ENCODE measurements at places on chromosomes 6 and 20.

DNA sequence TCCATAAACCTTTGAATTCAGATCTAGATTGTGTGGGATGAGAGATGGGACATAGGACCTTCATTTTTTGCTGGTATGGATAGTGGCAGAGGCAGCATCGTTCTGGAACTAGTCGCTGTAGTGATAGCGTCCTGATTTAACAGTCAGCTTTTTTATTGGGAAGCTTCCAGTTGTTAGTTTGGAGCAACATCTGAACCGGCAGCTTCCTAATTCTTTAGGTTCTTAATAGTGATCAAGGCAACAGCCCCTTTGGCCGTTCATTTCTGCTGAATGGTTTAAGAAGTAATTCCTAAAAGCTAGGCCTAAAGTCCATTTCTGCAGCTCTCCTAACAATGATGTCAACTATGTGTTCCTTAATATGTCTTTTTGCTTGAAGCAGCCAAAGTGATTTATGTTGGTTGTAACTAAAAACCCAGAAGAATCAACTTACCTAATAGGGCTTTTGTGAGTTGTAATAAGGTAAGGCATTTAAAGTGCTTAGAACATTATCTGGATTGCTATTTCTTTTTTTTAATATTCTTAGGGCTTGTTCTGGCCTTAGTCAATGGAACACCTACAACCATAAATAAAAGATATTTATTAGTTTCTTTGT lies 90.3 kb downstream of the SHLD1 start:
- DNase-seq: no peak

- DNase-seq: no peak
Observed at GRCh38 chr6:119226089-119226488, 123.5 kb downstream of the MAN1A1 start.

DNA sequence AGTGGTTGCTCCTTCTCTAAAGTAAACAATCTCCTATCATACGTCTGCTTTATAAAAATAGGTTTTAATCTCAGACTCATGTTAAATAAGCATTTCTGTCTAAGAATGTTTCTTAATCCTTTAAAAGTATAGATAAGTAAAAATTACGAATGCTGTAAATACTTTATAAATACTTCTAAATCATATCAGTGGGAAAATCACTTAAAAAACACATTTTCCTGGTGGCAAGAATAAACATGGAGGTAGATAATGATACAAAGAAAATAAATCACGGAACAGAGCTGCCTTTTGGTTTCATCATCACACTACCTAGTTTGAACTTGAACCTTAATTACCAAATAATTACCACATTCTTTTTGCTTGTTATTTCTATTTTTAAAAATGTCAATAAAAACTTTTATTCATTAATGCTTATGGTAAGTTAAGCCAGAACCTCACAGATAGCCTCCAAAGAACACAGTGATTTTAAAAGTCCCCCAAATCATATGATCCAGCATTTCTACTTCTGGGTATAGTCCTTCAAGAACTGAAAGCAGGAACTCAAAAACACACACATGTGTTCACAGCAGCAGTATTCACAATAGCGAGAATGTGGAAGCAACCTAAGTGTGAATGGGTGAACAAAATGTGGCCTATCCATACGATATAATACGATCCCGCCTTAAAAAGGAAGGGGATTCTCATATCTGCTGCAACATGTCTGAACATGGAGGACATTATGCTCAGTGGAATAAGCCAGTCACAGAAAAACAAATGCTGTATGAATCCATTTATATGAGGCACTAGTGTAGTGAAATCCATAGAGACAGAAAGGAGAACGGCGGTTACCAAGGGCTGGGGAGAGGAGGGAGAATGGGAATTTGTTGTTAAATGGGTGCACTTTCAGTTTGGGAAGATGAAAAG lies 72.4 kb downstream of the SLC22A23 start:
- no peak for DNase-seq

GRCh38 chr6:137490961-137491360 lies 3.2 kb downstream of the OLIG3 start:
- no peak for DNase-seq

DNA sequence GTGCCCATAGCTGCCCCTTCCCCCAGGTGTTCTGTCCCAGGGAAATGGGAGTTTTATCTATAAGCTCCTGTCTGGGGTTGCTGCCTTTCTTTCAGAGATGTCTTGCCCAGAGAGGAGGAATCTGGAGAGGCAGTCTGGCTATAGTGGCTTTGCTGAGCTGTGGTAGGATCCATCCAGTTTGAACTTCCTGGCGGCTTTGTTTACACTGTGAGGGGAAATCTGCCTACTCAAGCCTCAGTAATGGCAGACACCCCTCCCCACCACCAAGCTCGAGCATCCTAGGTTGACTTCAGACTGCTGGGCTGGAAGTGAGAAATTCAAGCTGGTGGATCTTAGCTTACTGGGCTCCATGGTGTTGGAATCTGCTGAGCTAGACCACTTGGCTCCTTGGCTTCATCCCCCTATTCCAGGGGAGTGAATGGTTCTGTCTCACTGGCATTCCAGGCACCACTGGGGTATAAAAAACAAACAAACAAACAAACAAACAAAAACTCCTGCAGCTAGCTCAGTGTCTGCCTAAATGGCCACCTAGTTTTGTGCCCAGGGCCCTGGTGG lies 24.0 kb downstream of the TNFAIP3 start:
- no peak for DNase-seq

- no peak for DNase-seq
Observed at GRCh38 chr6:39335780-39336545, 13.5 kb upstream of the KCNK16 start.

- no peak for DNase-seq
Observed at GRCh38 chr6:25389471-25389870, 110.3 kb downstream of the CARMIL1 start.
